Osteocyte (in vitro differentiated cells): ENCODE measurements at places on chromosomes 1 and 21.

DNA sequence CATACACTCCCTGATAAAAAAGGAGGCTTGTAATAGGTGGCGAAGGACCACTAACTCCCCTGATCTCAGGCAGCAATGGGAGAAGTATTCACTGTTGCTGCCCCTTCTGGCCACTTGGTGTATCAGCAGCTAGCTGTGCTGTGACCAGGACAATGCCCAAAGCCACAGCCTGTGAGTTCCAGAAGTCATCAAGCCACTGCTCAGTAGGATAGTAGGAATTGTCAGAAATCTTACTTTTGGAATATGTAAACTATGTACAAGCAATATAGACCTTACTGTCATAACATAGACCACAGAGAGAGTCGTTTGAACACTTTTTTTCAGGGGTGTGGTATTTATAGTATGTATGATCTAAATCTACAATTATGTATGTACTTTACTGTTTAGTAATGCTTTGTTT, 248.3 kb upstream of the CAMK1G start:
- DNase-seq: no peak

DNA sequence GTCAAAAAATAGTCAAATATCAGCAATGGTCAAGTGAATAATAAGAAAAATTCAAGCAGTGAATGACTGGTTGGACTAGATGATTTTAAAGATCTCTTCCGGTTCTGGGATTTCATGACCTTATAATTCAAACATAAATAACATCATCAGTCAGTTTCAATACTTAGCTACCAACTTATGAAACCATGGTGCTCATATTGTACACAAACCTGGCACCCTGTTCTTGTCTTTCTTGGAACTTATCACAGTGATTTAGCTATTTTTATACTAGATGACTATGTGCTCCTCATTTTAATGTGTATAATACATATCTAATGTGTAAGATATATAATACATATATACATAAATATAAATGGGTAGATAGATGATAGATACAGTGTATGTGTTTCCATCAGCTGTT, 156.9 kb downstream of the CLEC20A start:
- DNase-seq: no peak

DNA sequence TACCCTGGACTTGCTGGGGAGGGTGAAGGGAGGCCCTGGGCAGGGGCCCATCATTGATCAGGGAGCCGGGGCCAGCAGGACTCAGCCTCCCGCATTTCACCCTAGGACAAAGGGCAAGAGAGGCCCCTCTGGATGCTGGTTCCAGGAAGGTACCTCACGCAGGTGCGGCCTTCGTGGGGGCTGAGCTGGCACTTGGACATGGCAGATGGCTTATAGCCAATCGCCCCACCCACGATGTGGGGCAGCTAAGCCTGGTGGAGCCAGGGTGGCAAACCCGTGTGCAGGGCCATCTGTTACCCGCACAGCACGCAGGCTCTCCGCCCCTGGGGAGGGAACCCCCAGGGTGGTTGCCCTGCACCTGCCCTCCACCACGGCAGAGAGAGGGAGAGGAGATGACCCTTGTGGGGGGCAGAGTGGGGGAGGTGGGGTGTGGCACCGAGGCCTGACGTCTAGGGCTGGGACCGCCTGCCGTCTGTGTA, 2.5 kb downstream of the TFF3 start:
- no peak for DNase-seq

DNA sequence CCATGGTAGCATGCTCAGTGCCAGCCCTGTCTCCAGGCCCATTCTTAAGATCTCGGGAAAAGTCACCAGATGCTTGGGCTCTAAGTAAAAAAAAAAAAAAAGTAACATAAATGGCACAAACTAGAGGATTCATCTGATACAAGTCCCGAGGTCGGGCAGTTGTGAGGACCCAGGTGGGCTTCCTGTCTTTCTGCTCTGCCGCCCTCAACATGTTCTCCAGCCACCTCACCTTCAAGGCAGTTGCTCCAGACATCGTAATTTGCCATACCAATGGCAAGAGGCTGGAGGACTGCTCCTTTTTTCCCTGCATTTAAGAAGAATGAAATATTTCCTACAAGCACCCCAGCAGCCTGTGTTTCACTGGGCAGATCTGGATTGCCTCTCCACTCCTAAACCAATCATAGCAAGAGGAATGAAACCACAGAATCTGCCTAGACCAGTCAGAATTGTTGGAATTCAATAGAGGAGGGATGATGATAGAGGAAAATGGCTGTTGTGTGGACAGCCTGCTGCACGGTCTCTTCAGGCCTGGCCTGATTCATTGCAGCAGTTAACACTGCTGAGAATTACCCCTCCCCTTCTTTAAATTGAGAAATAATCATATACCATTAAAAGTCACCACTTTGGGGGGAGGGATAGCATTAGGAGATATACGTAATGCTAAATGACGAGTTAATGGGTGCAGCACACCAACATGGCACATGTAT, 5.4 kb downstream of the HMGN2 start:
- no peak for DNase-seq

DNA sequence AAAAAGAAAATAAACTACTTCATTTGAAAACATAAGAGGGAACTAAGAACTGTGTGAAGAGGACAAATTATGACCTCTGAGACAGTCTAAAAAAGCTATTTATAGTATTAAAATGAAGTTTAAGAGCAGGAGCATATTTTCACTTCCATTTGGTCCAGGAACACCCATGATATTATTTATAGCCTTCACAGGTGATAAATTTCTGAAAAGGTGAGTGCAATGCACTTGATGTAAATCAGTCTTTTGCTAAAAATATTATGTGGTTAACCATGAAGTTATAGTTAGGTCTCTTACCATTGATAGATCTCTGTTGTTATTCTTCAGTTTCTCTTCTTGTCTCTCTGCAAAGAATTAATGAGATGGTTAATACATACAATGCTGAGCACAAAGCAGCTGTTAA, 14.7 kb downstream of the TMCO1 start:
- DNase-seq: no peak

- no peak for DNase-seq
These were observed 68.9 kb downstream of the SNRPE start for GRCh38 chr1:203930342-203930741.

- no peak for DNase-seq
These were observed 22.2 kb upstream of the MAPKAPK2 start for GRCh38 chr1:206662396-206663092.

- DNase-seq: no peak
These were observed 9.6 kb downstream of the ESPN start for GRCh38 chr1:6434186-6434585.

GRCh38 chr1:171636141-171636540, 14.1 kb downstream of the MYOCOS start:
- DNase-seq: no peak

- DNase-seq: no peak
These were observed 57.5 kb downstream of the CASQ2 start for GRCh38 chr1:115710859-115711624.

DNA sequence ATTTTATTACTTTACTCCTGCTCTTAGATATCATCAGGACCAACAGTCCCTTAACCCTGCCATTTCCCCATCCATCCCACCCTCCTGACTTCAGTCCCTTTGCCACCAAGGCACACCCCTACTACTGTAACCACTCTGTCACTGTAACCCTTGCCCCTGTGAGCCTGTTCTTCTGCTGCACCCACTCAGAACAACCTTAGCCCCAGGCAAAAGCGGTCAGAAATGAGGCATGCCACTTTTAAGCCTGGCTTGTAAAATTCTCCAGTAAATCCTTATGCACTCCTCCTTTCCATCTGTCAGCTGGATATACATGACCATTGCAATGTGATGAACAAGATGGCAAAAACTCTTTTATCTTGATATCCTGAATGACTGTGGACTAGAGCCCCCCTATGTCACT, 555.0 kb upstream of the PLXNA2 start:
- no peak for DNase-seq

GRCh38 chr1:104163912-104164476, 414.3 kb downstream of the AMY1C start:
- DNase-seq: no peak

DNA sequence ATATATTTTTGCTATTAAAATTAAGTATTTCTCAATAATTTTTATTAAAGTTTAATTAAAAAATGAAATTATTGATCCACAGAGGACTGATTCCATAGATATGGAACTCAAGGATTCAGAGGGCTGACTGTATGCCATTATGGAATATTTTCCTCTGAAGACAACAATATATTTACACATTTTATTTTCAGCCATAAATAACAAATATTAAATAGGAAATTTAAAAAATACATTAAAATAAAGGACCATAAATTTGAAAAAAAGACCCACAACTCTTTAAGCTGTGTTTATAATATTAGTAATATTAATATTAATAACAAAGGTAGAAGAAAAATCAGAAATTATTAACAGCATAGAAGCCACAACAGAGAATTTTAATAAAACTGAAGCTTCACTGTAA, 18.2 kb downstream of the RGS13 start:
- no peak for DNase-seq

GRCh38 chr1:16980473-16981268, at the start of gene MFAP2:
Gene MFAP2 (minus strand): TSS chr1:16980620. CDS start chr1:16978273, 2,347 bp downstream.
- DNase-seq: no peak

- DNase-seq: no peak
These were observed 31.5 kb downstream of the WNT2B start for GRCh38 chr1:112540226-112540794.

GRCh38 chr1:219999821-220000220, 46.5 kb downstream of the EPRS1 start:
- no peak for DNase-seq

GRCh38 chr1:29282924-29283803, 46.8 kb downstream of the PTPRU start:
- no peak for DNase-seq

DNA sequence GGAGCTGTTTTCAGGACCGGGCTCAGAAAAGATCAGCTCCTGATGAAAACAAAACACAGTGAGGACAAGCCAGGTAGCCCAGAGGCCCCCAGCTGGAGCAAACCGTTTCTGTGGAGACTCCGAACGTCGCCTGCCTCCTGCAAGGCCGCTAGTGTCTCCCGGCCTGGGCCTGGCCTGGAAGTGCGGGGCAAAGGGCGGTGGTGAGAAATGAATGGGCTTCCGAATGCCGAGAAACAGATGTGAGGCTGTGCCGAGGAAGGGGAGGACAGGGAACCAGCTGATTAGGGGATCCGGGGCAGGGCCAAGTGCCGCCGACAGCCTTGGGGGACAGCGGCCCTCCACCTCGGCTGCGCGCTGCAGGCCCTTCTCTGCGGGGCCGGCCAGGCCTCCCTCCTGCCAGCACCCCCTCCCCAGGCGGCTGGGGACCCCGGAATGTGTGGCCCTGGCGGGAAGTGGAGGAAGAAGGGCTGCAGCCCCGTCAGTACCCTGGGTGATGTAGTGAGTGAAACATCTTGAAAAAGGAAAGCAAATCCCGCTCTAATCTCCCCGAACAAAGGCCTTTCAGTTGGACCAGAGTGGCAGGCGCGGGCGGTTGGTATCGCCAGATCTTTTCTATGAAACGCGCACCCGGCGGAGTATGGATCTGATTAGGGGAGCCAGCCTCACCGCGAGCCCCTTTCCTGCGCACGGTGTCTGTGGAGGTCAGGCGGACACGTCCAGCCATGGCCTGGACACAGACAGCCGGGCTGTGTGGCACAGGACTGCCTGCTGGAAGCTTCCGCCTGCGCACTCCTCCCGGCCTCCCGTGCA, 52.6 kb downstream of the PRDM16 start:
- no peak for DNase-seq

DNA sequence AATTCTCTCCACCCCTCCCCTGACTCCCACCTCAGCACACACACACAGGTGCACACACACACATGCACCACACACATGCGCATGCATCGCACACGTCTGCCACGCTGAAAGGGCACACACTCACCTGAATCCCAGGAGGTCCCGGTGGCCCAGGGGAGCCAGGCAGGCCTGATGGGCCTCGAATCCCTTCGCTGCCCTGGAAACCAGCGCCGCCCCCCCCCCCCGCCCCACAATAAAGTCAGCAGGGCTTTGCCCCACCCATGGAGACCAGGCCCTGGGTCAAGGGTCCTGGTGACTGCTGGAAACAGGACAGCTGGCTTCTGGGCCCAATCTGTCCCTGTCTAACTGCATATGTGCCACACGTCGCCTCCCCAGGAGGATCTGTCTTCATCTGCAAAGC, 17.8 kb upstream of the PEF1 start:
- no peak for DNase-seq

DNA sequence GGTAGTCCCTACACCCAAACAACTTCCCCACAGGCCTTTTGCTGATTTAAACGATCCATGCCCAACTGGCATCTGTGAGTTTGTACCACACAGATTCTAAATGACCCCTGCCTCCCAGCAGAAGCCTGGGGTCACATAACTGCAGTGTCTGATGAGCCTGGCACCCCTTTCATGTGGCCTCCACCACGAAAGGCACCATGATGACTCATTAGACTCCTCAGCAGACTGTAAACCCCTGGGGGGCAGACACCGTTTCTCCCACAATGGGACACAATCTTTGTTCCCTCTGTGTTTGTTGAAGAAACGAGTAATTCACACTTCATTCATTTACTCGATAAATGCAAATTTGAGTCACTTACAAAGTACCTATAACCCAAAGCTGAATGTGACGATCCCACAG, 81.6 kb downstream of the CCDC185 start:
- DNase-seq: peak; percentile 53

DNA sequence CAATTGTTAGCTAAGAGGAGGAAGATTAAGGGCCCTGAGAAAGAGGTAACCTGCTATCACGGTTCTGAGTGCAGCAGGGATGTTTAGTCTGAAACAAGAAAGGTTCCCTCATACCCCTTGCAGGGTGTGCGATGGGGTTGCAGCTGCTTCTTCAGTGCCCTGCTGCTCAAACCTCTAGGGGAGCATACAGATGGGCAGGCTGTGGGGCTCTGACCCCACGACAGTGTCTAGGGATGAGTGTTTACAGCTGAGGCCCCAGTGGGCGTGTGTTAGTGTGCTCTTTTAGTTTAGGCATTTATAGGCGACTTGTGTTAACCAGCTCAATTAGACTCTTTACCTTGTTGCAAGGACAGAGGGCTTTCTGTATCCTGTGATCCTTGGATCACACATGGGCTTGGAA, 41.3 kb upstream of the PLA2G5 start:
- no peak for DNase-seq

- no peak for DNase-seq
These were observed 8.9 kb upstream of the XPR1 start for GRCh38 chr1:180622658-180623508.

DNA sequence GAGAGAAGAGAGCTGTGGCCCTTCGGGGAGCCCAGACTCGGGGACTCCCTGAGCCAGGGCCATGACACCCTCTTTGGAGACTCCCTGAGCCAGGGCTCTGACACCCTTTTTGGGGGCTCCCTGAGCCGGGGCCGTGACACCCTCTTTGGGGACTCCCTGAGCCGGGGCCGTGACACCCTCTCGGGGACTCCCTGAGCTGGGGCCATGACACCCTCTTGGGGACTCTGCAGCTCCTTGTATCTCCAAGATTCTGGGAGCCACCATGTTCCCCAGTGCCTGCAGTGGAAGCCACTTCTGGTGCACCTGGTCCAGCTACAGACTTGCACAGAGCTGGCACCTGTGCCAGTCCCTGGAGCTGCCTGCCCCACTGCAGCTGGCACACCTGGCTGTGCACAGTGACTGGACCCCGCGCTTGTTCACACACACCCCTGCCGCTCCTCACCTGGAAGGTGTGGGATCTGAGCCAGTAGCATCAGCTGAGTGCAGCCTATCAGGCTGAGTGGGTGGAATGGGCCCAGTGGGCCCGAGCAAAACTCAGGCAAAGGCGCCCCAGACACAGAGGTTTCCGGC, 3.8 kb upstream of the SSU72 start:
- no peak for DNase-seq
